ENCODE measurements at places on chromosomes 13 and 19.

- DNase-seq = no peak
Observed at GRCh38 chr13:93559718-93560117, 333.1 kb downstream of the GPC6 start.

GRCh38 chr13:27289011-27289665 lies 18.5 kb downstream of the RASL11A start:
- DNase-seq = no peak

GRCh38 chr13:27393101-27393500 lies 31.3 kb upstream of the GTF3A start:
- no peak for DNase-seq

DNA sequence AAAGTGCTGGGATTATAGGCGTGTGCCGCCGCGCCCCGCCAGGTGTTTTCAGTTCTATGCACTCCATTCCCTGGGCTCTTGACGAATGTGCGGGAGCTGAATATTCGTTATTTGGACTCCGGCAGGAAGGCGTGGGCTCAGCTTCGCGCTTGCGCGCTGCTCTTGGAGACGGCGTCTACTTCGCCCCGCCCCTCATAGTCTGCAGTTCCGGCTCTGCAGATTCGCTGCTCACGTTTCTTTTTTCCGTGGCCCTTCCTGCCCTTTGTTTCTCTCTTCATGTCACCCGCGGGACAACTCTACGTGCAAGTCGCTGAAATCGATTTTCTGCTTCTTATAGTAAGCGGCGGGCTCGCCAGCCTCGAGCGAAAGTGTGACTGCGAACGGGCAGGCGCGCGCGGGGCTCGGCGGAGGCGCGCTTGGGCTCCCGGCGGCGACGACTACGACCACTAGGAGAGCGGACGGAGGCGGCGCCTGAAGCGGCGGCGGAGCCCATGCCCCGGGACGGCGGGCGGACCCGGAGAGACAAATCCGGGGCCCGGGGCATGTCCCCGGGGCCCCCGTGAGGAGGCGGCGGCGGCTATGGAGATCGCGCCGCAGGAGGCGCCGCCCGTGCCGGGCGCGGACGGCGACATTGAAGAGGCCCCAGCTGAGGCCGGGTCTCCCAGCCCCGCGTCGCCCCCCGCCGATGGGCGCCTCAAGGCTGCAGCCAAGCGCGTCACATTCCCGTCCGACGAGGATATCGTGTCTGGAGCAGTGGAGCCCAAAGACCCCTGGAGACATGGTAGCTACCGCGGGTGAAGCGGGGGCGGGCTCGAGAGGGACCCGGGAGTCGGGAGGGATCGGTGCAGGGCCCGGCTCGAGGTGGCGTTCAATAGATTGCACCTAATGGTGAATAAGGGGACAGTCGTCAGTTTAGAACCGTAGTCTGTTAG lies at the start of gene PPP1R37:
Gene PPP1R37, plus strand, starts transcription at position 433 of the 932 bp plus-strand sequence. Its CDS starts 147 bp downstream, at position 580.
- no peak for DNase-seq

- no peak for DNase-seq
Observed at GRCh38 chr13:51221108-51221507, 1.1 kb upstream of the FAM124A start.

DNA sequence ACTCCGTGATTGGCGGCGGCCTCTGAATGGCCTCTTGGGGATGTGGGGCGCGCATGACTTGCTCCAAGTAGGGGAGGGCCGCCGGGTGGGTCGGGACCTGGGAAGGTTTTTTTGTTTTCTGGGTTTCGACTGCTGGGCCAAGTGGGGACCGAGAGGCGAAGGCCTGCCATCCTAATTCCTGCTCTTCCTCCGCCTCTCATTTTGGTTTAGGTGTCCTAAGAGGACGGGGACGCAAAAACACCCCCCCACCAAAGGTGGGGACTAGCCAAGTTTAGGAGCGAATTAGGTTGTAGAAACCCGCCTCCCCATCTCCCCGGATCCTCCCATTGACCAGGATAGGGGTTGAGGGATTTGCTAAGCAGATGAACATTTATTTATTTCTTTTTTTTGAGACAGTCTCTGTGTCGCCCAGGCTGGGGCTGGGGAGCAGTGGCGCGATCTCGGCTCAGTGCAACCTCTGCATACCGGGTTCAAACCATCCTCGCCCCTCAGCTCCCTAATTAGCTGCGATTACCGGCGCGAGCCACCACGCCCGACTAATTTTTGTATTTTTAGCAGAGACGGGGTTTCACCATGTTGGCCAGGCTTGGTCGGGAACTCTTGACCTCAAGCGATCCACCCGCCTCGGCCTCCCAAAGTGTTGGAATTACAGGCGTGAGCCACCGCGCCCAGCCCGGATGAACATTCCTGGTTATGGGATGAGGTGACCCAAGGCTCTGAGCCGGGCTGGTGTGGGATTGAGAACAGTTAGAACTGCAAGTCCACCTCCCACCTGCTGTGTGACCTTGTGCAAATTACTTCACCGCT lies 838 bp downstream of the PPP2R1A start:
- no peak for DNase-seq

DNA sequence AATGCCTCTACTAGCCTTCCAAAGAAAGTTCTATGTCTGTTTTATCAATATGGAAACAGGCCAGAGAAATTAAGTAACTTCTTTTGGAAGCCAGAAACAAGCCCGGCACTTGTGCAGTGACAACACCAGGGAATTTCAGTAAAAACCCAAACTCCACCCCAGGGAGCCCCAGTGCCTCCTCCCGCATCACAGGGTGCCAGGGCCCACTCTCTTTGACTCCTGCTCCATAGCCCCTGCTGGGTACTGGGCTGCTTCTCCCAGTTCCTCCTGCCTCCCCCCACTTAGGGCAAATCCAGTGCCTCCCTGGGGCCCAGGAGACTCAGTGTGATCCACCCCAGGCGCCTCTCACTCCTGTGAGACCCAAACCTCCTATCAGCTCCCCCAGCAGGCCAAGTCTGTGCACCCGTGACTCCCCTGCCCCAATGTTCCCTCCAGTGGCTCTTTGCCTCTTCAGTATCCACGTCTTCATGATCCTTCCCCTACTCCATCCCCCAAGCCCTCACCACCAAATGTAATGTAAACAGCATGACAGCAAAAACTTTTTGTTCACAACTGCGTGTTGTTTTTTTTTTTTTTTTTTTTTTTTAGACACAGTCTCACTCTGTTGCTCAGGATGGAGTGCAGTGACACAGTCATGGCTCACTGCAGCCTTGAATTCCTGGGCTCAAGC lies 2.3 kb upstream of the FFAR3 start:
- no peak for DNase-seq

DNA sequence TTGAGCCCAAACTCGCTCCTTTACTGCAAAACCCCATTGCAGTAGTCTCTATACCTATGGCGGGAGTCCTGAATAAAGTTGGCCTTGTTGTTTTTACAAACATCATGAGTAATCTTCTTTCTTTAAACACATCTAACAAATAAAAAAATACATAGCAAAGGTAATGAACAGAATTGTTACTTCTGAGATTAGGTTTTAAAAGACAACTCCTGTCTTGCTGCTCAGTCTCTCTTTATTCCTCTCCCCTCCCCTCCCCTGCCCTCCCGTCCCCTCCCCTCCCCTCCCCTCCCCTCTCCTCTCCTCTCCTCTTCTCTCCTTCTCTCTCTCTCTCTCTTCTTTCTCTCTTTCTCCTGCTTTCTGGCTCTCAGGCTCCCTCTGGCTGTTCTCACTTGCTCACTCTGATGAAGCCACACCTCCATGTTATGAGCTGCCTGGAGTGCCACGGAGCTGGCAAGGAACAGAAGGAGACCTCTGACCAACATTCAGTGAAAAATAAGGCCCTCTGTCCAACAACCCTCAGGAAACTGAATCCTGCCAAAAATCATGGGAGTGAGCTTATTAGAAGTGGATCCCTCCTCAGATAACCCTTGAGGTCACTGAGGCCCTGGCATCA lies 300.7 kb upstream of the MIR17HG start:
- no peak for DNase-seq

DNA sequence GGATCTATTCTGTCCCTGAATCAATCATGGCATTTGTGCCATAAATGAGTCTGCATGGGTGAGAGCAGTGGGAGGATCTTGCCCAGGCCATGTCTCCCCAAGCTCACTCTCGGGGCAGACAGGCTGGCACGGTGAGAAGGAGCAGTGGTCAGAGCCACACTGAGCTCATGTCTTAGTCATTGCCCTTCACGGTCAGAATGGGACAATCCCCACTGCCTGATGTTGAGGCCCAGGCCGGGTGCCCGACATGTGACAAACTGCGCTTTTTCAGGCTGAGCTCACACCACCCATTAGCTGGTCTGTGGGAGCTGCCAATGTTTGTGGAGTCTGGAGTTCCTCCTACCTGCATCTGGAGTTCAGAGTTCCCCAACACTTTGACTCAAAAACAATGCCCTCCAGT lies 481.9 kb downstream of the COG6 start:
- DNase-seq = no peak

DNA sequence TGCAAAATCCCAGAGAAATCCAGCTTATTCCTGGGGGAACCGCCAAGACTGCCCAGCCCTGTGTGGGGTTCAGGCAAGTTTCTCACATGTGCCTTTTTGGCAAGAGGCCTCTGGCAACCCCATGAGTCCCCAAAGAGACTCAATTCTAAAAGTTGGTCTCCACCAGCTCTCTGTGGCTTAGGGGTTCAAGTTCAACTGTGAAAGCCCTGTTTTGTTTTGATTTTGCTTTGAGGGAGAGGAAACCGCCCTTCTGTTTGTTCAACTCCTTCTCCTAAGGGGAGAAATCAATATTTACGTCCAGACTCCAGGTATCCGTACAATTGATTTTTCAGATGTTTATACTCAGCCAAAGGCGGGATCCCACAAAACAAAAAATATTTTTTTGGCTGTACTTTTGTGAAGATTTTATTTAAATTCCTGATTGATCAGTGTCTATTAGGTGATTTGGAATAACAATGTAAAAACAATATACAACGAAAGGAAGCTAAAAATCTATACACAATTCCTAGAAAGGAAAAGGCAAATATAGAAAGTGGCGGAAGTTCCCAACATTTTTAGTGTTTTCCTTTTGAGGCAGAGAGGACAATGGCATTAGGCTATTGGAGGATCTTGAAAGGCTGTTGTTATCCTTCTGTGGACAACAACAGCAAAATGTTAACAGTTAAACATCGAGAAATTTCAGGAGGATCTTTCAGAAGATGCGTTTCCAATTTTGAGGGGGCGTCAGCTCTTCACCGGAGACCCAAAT lies 583 bp upstream of the LDLR start:
- no peak for DNase-seq

DNA sequence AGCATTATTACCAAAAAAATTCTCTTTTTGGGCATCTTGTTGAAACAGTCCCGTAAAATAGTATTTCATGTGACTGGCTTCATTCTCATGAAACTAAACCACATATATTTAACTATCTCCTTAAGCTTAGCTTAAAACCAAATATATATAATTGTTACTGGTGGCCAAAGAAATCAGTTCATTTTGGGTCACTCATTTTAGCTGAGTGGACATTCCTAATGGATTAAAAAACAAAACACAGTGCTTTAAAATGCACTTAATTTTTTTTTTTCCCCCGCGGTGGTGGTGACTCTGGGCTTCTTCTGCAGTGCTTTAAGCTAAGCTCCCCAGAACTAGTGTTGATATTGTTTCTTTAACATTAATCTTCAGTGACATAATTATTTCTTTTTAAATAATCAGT lies 540.1 kb downstream of the GPC6 start:
- no peak for DNase-seq

DNA sequence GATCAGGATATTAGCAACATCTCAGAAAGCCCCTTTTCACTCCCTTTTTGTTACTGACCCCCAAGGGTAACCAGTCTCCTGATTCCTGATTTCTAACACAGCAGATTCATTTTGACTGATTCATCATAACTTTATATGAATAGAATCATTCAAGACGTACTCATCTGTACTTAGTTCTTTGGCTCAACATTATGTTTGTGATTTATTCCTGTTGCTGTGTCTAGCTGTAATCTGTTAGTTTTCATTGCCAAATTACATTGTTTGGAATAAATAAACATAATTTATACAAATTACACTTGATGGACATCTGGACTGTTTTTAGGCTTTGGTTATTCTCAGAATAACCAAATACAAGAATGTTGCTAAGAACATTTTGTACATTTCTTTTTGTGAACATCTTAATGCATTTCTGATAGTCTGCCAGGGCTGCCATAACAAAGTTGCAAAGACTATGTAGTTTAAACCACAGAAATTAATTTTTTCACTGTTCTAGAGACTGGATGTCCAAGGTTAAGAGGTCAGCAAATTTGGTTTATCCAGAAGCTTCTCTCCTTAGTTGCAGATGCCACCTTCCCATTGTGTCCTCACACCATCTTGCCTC lies 62.8 kb upstream of the EDNRB start:
- DNase-seq = no peak

GRCh38 chr19:48628486-48629296 lies 8.5 kb downstream of the DBP start:
- no peak for DNase-seq

DNA sequence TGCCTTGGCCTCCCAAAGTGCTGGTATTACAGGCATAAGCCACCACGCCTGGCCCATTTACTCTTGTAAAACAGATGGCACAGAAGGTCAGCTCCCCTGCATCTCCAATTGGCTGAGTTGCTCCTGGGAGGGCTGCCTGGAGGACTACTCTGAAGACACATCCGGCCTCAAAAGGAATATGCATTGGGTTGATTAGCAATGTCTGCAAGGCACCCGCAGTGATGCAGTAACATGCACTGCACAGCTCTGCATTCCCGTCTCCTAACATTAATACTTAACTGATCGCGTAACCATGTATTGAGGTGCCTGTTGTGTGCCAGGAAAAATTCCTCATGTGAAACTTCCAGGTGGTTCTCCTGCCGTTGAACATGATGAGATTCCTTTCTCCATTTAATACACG lies 5.0 kb downstream of the ELAVL3 start:
- DNase-seq = no peak

GRCh38 chr13:71661921-71662320 lies 205.1 kb downstream of the DACH1 start:
- DNase-seq = no peak

DNA sequence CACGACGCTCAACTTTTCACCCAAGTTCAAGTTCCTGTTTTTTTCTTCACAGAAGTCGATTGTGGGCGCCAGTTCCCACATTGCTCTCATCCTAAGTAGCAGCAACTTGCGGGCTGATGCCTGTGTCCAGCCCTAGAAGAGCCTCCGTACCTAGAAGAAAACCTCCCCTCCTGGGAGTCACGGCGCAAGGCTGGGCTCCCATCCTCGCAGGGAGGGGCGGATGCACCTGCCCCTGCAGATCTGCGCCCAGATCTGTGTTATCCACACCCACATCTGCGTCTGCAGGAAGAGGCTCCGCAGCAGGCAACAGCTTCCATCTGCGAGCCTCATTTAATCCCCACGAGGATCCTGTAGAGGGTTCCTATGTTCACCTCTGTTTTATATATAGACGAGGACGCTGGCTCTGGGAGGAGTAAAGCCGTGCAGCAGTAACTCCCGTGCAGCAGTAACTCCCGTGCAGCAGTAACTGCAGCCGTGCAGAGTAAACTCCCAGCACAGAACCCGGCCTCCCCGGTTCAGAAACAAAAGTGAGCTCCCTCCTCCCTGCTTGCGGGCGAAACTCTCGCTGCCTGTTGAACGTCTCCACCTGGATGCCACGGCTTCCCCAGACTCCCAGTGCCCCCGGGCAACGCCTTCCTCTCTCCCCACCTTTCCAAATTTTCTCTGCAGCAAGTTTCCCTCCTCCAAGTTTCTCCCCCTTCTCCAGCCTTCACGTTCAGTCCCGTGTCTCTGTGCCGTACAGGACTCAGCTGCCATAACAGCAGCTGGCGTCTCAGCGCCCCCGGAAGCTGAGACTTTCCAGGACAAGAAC lies 23.5 kb upstream of the LAIR1 start:
- no peak for DNase-seq

All from cerebellar nuclear complex (tissue), 1 donor.